ENCODE measurements at places on chromosomes 5 and 9. TPM values are rescaled to one million over a fixed set of nuclear protein-coding genes. Genes with fewer than 3 reads are reported as not detected.
A peak's percentile ranks its signal among the peaks of the same experiment; 100 is the strongest.

DNA sequence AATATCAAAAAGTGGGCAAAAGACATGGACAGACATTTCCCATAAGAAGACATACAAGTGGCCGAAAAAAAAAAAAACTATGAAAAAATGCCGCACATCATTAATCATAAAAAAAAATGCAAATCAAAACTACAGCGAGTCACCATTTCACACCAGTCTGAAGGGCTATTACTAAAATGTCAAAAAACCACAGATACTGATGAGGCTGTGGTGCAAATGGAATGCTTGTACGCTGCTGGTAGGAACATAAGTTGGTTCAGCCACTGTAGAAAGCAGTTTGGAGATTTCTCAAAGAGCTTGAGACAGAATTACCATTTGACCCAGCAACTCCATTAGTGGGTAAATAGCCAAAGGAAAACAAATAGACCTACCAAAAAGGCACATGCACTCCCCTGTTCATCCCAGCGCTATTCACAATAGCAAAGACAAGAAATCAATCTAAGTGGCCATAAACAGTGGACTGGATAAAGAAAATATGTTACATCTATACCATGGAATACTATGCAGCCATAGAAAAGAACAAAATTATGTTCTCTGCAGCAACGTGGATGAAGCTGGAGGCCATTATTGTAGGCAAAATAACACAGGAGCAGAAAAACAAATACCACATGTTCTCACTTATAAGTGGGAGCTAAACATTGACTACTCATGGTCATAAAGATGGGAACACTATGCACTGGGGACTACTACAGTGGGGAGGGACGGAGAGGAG lies 110.6 kb upstream of the BOD1 start:
- DNase-seq: no peak

Gene PCDHA12
- 10.7 TPM for total RNA-seq

DNA sequence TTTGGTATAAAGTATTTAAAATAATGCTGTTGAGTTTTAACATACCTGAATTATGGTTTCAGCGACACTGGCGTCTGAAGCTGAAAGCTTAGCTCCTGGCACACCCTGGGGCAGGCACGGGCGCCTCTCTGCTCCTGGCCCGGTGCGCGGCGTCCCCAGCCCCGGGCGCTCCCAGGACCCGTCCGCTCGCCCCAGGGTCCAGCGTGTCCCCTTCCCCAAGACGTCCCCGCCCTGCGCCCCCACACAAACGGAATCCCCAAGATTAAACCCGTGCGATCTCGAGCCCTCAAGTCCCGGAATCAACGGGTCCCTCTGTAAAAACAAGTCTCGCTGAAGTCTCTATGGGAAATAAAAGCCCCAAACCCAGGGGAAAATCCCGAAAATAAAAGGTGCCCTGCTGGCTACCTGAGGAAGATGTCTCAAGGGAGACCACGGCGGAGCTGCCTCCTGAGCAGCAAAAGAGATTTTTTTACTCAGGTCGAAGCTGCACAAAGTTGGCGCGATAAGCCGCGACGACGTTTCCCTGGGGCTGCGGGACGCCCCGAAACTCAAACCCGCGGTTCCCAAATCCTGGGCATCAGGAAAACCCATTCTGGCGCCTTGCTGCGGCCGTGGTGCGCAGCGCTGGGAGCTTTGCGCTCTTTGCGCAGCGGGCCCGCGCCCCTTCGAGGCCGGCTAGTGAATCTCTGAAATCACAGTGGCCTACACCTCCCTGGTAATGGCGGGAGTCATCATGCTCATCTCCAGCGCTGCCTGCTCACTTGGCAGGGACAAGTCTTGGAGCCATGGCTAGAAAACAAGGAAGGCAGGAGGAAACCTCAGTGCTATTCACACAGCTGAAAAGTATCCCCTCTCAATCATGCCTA lies 6.3 kb upstream of the IFNA8 start:
- peak; percentile 71 for DNase-seq

DNA sequence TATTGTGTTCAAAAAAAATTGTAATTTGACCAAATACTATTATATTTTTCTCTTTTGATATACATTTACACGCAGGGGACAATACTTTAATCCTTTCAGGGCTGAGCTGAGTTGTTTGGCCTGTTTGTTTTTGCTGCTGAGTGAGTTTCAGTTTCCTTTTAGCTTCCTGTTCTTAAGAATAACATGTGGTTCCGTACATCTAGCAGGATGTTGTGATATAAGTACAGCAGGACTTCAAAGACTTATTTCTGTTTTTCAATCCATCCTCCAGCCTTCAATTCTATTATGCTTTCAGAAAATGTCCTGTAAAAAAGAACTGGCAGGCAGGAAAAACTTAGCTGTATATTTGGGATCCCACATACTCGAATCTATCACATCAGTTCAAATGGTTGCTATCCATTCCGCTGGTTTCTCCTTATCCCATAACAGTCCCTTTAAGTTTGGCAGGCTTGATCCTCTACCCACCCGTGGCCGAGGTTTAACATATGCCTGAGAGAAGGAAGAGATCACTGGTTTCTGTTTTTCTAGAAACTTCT lies 1037.3 kb upstream of the ACO1 start:
- no peak for DNase-seq

Gene IL3
- total RNA-seq: not detected

DNA sequence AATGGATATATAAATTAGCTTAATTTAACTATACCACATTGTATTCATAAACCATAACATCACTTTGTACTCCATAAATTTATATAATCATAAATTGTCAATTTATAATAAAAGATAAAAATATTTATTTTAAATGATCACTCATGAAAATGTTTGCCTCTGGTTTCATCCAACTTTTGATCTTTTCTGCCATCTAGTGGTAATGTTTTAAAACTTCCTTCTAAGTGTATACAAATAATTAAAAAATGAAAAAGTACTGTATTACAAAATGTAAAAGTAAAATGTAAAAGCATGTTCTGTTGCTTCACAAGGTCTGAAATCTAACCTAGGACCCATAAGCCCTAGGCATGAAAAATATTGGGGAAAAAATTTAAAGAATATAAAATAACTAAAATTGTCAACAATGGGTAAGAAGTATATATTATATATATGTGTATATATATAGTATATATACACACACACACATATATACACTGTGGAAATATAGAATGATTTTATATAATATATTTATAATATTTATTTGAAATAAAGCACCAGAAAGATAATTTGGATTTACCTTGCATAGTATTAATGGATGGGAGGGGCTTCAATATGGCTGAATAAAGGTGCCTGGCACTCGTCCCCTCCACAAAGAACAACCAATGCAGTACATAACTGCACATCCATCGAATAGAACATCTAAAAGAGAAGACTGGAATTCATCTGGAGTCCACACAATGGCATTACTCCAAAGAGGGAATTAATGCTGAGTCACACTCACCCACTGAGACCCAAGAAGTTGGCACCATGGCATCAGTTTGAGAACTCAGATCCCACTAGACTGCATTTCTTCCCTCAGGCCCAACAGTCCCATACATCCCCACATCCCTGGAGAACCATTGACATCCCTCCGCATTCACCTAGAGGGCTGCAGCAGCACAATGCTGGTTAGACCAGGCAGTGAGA lies 32.5 kb downstream of the ANXA1 start:
- DNase-seq: no peak

DNA sequence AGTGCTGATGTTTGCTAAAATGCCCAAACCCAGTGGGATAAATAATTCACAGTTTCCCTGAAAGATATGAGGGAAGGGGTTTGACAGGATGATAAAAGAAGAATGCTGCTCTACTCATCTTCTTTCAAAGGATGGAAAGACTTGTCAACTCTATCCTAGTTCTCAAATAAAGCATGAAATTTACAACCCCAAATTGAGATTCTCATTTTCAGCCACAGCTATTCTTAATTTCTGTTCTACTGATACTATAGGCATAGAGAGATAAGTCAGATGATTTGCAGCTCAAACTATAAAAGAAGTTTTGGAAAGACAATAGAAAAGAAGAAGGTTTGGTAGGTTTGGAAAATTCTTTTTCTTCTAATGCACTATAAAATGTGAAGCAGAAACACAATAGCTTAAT lies 542.6 kb downstream of the CSNK1G3 start:
- DNase-seq: no peak

Data from WTC11 (cell line).